K562 (cell line): ENCODE measurements at places on chromosomes 6 and 20.

GRCh38 chr20:63810730-63811490 is 20.2 kb downstream of the ZBTB46 start:
- DNase-seq, result no peak

GRCh38 chr6:5158180-5158579 is 73.0 kb downstream of the PPP1R3G start:
- no peak for DNase-seq

DNA sequence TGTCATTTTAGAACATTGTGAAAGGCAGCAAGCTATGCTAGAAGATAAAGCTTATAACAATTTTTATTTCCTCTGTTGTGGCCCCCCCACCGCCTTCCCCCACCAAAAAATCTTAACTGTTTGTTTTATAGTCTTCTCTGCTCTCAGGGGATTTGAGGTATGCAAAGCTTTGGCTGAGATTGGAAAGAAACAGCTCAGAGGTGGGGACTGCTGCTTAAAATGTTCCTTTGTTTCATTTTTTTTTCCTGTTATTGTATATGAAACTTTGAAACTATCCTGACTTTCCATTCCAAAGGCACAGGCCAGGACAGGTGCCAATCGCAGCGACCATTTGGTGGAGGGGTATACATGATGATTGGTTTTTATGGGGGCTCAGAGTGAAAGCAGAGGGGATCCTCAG is 114.7 kb upstream of the PHACTR1 start:
- no peak for DNase-seq

GRCh38 chr20:32538526-32538939 is 46.6 kb downstream of the NOL4L start:
- no peak for DNase-seq

DNA sequence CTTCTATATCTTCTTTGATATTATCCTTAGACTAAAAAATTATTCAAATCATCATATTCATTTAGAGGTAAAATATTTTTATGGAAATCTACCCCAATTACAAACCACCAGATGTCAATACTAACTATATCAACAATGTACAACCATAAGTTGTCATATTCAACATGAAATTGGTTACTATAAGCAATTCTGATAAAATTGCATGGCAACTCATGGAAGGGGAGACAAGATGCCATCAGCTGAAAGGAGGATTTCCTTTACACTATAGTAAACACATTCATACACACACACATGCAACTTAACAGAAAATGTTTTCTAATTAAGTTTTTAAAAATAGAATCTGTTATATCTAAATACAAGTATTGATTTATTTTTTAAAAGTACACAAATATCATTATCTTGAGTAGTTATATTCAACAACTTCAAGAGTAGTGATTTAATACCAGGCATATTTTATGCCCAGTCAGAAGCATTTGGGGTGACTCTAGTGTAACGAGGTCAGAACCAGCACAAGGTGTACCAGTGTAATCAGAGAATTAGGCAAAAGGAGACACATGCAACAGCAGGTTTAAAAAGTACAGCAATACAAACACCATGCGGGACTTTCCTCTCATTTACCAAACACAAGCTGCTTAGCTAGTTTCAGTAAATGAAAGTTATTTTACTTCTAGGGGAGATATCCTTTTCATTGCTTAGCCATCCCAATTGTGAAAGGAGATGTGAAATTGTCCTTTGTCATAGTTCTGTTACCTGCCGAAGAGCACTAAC is 1.0 kb downstream of the FILIP1 start:
- DNase-seq, result no peak

GRCh38 chr6:98014442-98015201 is 731.6 kb upstream of the MMS22L start:
- DNase-seq, result no peak

DNA sequence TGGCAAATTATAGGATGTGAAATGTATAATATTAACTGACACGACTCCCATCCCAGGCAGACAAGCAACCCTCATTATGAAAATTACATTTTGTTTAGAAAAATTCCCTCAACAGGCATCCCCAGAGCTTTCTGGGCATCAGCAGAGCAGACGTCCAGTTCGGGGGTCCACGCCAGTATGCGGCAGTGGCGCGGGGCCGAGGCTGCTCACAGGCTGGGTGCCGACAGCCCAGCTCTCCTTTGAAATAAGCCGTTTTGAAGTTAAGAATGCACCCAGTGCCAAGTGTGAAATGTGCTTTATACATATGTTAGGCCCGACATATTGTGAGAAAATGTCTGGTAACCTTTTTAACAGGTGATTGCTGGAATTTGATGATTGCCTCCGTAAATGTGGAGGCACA is 50.4 kb downstream of the RPP40 start:
- no peak for DNase-seq

- DNase-seq, result no peak
Measured at GRCh38 chr20:10922941-10923340, 249.1 kb upstream of the JAG1 start.

GRCh38 chr20:17638835-17639407 is 43.1 kb downstream of the RRBP1 start:
- no peak for DNase-seq

- DNase-seq, result no peak
Measured at GRCh38 chr6:153047386-153047785, 44.9 kb upstream of the MTRF1L start.

DNA sequence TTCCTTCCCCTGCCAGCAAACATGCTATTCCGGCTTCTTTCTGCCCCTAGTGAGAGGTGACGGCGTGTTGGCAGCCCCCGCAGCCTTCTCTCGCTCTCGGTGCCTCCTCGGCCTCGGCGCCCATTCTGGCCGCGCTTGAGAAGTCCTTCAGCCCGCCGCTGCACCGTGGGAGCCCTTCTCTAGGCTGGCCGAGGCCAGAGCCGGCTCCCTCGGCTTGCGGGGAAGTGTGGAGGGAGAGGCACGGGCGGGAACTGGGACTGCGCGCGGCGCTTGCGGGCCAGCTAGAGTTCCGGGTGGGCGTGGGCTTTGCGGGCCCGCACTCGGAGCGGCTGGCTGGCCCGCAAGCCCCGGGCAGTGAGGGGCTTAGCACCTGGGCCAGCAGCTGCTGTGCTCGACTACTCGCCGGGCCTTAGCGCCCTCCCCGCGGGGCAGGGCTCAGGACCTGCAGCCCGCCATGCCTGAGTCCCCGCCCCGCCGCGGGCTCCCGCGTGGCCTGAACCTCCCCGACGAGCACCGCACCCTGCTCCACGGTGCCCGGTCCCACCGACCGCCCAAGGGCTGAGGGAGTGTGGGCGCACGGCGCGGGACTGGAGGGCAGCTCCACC is 20.0 kb upstream of the PXDC1 start:
- DNase-seq, result no peak

GRCh38 chr6:57130661-57131177 is 40.7 kb downstream of the ZNF451 start:
- no peak for DNase-seq

DNA sequence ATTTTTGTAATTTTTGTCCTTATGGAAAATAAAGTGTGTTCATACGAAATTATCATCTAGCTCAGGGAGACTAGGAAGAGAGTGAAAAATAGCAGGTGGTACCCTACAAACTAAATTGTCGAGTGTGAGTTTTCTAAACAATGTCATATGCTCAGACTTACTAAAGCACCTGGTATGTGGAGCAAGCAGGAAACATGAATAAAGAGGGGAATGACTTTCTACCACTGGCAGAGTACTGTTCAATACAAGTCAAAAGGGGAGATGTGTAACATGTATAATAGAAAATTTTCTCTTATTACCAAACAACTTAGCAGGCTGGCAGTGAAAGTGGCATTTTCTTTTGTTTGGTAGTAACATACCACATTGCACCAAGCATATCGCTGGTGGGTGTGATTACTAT is 36.1 kb downstream of the CTNNBL1 start:
- no peak for DNase-seq
